ENCODE measurements at places on chromosomes 3 and 15. TPM values are rescaled to one million over a fixed set of nuclear protein-coding genes. Genes with fewer than 3 reads are reported as not detected.

Gene PRRT3
- total RNA-seq = 0.92 TPM

GRCh38 chr15:48803877-48804276 is 7.0 kb downstream of the CEP152 start:
- DNase-seq = no peak

DNA sequence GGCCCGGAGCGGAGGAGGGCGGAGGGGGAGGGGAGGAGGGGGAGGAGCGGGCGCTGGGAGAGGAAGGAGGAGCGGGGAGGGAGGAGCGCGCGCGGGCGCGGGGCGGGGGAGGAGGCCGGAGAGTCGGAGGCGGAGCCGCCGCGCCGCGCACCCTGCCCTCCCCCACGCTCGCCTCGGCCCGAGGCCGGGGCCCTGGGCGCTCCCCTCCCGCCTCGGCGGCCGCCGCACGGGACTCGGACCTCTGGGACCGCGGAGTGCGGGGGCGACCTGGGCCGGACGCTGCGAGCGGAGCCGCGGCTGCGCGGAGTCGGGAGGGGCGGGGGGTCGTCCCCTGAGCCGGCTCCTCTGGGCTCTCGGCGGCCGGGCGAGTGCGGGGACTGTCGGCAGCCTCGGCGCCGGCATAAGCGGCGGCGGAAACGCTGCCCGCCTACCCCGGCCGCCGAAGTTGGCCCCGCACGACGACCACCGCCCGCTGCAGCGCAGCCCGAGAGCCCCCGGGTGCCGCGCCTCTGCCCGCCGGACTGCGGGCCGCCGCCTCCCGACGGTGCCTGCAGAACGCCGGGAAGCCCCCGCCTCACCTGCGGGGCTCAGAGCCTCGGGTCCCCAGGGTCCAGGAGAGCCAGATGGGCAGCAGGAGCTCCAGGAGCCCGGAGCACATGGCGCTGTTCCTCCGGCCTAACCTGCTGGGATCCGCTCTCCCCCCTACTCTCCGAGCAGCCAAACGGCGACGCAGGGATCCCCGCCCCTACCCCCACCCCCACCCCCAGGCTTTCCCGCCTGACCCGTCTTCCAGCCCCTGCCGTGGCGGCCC is 406 bp upstream of the GABRB3 start:
- no peak for DNase-seq

DNA sequence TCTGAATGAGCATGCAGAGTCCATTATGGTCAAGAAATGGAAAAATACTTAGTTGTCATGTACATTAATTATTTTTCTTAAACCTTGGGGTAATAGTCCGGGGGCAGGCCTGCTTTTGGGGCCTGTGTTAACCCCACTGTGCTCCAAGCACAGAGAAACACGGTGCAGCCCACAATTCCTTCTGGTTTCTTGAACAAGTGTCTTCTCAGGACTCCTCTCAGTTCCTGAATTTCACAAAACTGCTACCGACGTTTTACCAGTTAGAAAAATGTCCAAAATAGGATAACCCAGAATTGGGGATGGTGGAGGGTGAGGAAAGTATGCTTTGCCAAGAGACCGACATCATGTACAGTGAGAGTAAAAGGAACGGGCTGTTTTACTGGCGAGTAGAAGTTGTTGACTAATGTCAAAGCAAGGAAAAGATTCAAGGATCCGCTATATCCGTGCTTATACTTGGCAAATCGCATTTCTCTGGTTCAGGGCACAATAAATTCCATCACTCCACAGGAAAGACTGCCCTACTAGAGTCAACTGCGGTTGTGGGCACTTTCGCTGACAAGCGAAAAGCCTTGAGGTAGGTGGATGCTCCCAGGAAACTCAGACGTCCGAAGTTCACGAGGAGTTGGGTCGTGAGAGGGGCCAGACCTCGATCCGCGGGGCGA is 495 bp upstream of the NXPE3 start:
- DNase-seq = no peak

DNA sequence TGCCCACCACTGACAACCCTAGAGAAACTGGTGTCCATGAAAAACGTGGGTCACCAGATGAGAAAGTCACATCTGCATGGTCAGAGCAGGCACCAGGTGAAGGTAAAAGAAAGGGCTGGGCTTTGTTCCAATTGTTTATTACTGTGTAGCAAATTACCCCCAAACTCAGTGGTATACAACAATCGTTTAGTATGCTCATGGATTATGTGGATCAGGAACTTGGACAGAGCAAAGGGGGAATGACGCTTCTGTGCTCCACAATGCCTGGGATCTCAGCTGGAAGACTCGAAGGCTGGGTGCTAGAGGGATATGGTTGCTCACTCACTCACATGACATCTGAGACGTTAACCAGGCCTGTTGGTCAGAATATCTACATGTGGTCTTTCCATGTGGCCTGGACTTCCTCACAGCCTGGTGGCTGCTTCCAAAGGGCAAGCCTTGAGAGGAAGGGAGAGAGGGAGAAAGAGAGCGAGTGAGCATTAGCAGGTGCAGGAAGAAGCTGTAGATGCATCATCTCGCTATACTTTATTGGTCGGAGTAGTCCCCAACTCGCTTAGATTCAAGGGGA is 44.9 kb downstream of the LPP start:
- DNase-seq = no peak

DNA sequence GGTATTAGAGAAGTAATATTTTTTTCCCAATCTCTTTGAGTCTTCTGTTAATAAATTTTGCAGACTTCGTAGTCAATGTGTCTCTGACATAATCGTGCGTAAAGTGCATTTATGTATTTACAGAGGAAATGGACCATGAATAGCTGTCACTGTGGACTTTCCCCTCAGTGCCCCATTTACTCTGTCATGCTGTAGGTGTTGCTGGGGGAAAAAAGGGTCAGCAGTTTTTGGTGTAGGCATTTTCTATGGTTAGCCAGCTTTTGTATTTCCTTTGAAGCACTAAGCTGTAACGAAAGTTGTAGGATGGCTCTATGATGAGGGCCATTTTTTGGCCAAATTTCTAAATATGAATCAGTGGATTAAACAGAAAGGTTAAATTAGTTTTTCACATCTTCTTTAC is 598.4 kb downstream of the FGF12 start:
- no peak for DNase-seq

DNA sequence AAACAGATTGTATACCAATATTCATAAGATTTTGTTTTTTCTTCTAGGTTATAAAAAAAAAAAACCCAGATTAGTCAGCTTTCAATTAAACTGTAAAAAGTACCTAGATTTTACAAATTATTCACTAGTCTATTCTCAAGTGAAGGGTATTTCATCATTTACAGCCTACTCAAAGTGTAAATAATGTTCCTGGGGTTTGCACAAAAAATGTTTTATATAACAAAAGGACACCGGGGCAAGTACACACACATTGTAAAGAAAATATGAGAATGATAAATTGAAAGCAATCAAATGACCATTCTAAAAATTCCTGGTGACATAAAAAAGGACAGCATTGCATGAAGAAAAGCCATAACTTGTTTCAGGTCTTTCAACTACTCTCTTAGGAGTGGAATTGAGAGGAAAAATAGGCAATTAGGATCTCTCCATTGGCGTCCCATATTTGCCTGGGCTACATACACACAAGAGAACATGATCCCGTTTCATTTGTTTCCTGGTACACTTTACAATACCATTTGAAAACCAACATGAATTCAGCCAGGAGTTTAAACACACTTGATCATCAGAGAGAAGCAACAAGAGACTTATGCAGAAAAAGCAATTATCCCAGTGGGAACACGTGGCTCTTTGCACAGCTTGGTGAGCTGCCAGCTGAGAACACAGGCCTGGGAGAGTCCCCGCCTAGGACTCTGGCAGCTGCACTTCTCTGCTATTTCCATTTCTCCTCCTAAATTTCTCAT is 1039.2 kb downstream of the ROBO1 start:
- peak; percentile 8 for DNase-seq

DNA sequence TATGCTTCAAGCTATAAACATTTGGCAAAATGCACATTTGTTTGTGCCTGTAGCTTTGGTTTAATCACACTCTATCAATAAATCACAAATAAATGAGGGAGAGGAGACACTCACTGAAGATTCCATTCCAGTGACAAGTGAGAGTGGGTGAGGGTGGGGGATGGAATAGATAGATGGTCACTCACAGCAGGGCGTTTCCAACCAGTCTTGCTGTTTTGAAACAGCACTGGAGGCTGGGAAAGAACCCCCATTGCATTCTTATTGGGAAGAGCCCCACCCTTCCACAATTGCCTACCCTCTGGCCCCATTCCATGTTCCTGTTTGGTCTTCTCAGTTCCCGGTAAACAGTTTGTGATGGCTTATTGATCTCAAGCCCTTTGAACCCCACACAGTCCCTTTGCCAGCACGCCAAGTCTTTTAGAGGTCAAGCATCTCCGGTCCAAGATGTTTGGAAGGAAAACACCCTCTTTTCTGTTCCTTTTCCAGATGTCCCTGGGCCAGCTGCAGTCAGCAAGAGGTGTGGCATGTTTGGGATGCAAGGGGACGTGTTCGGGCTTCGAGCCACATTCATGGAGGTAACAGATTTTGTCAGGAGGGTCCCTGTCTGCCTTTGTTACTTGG is 30.7 kb downstream of the LMCD1 start:
- DNase-seq = peak; percentile 64

DNA sequence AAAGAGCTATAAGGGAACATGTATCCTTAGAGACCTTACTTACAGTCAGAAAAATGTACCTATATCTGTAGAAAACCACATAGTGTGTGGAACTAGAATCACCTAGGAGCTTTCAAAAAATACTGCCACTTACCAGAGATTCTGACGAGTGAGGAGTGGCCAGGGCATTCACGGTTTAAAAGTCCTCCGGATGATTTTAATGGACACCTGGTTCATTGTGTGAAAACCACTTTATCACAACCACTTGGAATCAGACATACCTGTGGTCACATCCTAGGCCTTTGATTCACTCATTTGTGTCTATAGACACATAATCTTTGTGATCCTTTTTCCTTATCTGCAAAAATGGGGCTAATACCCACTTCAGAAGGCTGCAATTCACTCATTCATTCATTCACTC is 159.8 kb downstream of the MBNL1 start:
- DNase-seq = no peak
